ENCODE measurements at places on chromosomes 13 and 19.

DNA sequence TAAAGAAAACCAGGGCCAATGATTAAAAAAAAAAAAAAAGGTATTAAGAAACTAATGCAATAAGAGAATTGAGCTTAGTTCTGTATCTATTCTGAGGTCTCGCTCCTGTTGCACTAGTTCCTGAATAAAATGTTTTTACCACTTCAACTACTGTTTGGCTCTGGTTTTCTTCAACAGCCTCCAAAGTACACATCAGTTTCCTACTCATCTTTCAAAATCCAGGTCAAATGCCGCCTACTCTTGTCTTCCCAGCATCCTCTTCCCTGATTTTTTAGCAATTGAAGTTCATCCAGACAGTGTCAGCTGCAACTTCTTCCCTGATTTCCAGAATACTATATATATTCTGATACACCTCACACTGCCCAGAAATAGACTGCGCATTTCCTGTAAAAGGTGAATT lies 1.4 kb upstream of the RCBTB1 start:
- DNase-seq = no peak

GRCh38 chr19:11887611-11888531 lies at the start of gene ZNF69:
Gene ZNF69, plus strand, starts transcription at chr19:11887782. Its CDS starts 142 bp downstream, at chr19:11887924.
- peak; percentile 34 for DNase-seq

DNA sequence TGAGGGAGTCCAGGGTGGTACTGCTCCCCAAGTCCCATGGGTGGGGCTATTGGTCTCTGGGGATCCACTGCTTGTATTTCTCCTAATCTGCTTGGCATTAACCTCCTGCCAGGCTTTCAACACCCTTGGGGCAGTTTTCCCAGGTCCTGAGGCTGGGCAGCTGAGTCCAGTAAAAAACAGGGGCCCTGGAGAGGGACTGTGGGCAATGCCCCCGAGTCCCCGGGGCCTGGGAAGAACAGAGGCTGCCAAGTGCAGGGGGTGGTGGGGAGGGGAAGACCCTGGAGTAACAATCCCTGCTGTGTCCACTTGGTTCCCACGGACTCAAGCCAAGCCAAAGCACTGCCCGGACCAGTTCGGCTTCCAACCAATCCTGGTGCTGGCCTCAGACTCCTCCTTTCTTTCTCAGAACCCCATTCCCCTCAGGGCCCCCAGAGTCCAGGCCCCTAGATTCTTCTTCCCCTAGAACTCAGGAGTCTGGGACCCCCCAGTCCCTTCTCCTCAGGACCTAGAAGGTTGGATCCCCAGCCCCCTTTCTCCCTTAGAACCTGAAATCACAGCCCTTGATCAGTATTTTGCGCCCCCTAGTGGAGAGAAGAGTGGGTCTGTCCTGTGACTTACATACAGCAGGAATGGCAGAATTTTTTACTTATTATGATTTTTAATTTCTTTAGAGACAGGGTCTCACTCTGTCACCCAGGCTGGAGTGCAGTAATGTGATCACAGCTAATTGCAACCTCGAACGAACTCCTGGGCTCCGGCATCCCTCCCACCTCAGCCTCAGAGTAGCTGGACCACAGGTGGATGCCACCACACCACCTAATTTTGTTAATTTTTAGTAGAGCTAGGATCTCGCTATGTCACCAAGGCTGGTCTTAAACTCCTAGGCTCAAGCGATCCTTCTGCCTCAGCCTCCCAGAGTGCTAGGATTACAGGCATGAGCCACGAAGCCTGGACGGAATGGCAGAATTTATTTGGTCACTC lies 3.7 kb upstream of the CLPTM1 start:
- DNase-seq = peak; percentile 78

- DNase-seq = no peak
These were observed 27.3 kb upstream of the GPI start for GRCh38 chr19:34337739-34338138.

DNA sequence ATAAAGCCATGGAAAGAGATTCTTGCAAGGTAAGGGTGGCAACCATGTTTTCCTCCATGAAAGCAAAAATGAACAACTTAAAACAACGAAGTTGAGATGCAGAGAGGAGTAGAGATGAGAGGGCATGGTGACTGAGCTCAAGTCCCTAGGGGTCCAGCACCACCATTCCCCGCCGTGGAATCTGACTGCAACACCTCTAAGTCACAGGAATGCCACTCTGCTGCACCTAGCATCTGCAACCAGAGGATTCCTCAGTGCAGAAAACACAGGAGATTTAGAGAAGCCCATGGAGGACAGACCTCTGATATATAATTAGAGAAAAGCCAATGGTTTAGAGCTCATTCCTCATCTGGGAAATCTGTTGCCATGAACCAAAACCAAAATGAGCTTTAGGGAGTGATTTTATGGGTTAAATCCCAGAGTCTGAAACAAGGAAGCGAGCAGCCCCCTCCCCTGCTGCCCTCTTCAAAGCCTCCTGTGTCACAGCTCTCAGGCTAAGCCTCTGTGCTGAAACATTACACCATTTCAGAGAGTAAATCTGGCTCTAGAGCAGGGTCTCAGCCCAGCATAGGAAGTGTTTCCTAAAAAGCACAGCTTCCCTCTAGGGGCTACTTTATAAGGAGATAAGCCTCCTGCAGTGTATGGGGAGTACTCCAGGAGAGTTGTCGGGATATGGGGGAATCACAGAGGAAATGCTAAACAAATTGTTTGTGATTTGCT lies 1043.6 kb downstream of the UQCRFS1 start:
- DNase-seq = peak; percentile 48

DNA sequence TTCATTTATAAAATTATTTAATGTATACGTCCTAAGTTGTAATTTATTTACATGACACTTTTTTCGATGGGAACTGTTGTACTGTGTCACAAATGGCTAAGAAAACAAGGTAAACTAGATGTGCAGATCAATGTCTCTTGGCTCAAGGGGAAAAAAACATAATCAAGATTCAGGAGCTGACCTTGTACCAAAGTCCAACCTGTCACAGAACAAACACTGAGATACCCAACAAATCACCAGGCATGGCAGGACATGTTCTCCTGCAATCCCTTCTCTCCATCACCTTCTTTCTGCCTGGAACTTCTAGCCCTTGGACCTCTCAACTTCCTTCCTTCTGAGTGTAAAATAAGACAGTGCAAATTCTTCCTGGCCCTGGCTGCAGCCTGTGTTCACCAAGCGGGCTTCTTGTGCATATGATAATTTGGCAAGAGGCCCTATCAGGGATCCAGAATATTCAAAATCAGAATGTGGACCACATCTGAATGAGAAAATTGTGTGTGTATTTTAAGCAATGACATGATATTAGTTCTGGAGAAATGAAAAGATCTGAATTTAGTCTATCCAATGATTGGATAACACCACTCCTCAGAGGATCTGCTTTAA lies 445.9 kb downstream of the ZNF536 start:
- no peak for DNase-seq

- DNase-seq = no peak
These were observed 24.2 kb upstream of the C13orf46 start for GRCh38 chr13:113997845-113998751.

DNA sequence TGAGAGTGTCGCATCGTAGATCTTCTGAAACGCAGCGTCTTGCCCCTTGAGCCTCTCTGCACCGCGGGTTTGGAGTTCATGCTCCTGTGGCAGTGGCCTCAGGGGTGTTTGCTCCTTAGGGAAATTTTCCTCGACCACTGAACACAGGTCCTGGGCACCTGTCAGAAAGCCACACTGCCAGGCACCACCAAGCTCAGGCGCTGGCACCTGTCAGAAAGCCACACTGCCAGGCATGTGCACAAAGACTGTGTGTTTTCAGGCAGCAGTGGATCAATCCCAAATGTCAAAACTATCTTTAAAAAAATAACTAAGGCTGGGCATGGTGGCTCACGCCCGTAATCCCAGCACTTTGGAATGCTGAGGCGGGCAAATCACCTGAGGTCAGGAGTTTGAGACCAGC lies 87.1 kb downstream of the ATP11A start:
- DNase-seq = no peak

DNA sequence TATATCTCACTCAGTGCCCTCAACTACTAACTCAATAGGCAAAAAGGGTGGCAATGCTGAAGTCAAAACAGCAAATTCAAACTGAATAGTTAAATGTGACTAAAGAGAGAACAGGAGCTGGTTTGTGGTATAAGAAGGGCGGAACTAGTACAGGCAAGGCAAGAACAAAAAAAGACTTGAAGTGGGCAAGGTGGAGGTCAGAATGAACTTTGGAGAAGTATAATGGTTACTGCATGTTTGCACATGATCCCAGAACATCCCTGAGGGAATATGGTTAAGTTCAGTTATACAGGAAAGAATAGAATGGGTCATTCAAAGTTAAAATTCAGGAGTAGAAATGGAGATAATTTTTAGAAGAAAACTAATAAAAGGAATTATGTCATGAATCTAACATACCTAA lies 85.5 kb downstream of the DIAPH3 start:
- no peak for DNase-seq

DNA sequence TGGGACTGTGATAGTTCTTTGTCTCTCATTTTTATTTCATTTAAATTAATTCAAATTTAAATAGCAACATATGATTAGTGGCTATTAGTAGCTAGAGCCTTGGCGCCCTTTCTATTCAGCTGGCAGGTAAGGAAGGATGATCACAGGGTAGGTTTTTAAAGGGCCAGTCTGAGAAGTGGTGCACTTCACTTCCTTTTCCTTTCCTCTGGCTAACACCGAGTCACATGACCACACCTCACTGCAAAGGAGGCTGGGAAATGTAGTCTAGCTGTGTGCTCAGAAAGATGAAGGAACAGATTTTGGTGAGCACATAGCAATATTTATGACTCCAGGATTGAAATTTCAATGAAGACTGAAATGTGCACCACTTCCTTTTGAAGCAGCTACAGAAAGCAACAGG lies 128.7 kb downstream of the TSHZ3 start:
- no peak for DNase-seq

- no peak for DNase-seq
These were observed 665 bp downstream of the GPX4 start for GRCh38 chr19:1104311-1105007.

GRCh38 chr19:3790209-3790734 lies 4.1 kb upstream of the MATK start:
- DNase-seq = no peak

DNA sequence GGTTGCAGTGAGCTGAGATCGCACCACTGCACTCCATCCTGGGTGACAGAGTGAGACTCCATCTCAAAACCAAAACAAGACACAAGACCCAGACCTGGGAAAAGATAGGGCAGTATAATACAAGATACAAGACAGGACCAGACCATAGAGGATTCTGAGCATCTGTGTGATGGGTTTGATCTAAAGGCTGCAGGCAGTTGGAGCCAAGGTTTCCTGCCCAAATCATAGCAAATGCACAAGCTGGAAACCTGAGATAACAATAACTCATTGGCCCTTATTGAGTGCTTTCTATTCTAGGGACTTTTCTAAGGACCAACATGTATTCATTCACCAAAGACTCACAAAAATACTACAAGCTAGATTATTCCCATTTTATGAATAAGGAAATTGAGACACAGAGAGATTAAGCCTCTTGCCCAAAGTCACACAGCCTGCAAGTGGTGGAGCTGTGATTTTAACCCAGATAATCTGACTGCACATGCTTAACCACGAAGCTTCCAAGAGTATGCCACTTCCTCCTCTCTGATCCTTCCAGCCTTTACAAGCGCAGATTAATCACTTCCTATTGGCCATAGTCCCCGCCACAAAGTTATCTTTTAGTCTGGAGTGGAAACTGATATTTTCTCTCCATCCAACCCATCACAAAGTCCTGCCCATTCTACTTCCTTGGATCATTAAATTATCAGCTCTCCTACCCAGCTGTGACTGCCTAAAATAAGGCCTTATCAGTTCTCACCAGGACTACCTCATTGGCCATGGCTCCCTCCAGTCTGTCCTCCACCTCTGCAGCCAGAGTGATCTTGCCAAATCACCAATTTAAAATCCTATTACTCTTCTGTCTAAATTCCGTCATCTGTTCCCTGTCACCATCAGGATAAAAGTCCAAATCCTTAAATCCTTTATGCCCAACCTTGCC lies 147.2 kb downstream of the FLT1 start:
- no peak for DNase-seq

DNA sequence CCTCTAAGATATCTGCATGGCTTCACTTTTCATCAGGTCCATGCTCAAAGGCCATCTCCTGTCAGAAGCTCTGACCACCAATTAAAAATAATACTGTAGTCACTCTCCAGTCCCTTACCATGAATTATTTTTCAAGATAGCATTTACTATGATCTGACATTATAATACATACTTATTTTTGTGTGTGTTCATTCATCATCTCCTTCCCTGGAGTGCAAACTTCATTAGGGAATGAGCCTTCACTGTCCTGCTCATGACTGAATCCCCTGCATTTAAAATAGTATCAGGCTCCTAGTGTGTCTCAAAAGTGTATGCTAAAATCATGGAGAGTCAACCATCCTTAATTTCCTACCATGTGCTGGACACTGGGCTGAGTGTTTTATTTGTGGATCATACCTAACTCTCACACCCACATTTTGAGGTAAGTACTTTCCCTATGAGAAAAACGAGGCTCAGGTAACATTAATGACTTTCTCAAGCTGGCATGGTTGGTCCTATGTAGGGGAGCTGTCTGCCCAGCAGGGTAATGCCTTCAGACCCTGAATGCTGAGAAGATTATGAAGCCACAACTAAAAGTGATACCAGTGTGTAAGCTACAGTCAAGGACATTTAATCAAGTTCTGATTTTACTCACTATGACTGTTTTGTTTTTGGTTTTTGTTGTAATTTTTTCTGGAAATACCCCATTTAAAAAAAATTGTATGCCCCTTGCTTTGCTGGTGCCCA lies 16.3 kb downstream of the PLA2G4C start:
- no peak for DNase-seq

- DNase-seq = no peak
These were observed 7.3 kb downstream of the PARP4 start for GRCh38 chr13:24505256-24505655.

DNA sequence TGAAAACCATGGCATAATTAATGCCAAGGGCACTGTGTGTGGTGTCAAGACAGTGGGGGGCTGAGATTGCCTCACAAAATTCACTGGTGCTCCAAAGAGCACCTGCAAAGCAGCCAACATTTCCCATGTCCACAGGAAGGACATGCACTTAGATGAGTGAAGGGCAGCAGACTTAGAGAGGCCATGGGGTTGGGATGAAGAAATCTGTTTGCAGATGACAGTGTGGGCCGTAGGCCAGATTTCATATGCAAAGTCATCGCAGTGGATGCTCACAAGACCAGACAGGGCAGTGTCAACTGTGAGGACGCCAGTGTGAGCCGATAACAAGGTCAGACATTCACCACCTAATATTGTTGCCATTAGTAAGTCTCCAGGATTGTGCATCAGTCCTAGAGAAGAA lies 773.4 kb downstream of the EFNB2 start:
- DNase-seq = no peak
